ENCODE measurements at places on chromosomes 7 and 10.

GRCh38 chr7:42972699-42973500 is 40.7 kb downstream of the MRPL32 start:
- no peak for DNase-seq

GRCh38 chr10:1687190-1687589 is 50.1 kb downstream of the ADARB2 start:
- DNase-seq, result no peak

DNA sequence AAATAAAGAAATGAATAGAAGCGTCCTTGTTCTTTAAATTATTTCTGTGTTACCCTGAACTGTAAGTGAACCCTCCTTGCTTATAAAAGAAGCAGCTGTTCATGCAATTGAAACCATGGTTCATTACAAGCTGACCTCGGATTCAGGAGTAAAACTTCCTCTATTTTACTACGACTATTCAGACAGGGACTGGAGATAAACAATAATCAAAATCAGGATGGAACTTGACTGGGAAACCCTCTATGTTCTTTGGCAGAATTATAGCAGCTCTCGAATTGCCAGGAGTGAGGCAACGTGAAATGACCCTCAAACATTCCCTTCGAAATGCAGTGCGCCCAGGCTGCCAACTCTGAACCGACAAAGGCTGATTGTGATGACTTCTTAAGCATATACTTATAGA is 172.1 kb downstream of the CYP26A1 start:
- no peak for DNase-seq

DNA sequence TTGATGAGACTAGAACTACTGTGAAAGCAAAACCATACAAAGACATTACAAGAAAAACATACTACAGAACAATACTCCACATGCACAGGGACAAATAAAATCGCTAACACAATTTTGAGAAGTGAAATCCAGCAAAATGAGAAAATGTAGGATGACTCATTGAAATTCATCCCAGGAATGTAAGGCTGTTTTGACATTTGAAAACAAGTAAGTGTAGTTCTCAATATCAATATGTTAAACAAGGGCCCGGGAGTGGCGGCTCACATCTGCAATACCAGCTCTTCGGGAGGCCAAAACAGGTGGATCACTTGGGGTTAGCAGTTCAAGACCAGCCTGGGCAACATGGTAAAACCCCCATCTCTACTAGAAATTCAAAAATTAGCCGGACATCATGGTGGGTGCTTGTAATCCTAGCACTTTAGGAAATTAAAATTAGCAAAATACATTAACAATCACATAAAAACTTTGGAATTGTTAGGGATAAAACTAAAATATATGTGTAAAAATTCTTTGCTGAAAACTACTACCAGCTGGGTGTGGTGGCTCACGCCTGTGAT is 113.7 kb upstream of the ADARB2 start:
- no peak for DNase-seq

DNA sequence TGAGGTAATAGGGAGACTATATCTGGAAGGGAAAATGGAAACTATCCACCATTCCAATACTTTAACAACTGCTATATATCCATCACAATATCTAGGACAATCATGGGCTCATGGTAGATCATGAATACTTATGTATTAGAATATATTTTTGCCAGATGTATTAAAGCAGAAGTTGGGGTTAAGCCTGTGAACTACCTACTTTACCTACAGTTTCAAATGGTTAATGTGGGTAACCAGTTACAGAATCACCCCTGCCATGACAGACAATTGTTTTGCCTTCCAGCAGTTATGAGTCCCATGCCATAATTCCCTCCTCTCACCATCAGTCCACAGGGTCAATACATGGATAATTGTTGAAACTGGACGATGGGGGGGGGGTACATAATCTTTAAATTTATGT is 29.9 kb upstream of the RAPGEF5 start:
- DNase-seq, result no peak

DNA sequence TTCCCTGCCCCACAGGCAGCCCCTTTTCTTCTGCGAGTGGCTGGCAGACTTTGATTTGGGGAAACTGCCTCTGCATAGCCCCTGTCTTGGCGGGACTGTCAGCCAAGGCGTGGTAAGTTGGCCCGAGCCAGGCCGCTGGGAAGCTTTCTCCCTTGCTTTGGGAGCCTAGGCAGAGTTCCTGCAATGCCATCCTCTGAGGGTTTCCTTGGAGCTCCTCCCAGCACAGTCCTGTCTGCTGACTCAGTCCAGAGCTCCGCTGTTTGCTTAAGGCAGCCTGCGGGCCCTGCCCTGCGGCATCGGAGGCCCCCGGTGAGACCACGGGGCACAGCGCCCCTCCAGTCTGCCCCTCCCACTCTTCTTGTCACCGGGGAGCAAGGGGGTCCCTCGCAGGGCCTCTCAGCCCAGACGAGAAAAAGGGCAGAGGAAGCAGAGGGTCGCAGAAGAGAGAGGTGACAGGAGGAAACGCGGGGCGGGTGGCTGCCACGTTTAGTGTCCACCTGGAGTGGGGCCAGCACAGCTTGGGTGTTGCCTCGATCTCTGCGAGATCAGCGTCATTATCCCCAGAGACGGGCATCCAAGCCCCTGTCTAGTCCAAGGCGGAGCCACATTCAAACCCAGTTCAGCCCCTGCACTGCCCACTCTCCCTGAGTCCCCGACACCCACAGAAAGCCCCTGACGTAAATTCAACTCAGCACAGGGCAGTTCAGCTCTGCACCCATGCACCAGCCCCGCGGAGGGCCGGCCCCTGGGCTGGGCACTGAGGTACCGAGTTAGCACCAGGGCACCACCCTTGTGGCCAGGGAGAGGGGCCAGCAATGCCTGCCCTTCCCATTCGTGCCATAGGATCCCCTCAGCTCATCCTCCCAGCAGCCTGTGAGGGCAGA is 59.0 kb upstream of the CHST15 start:
- no peak for DNase-seq

DNA sequence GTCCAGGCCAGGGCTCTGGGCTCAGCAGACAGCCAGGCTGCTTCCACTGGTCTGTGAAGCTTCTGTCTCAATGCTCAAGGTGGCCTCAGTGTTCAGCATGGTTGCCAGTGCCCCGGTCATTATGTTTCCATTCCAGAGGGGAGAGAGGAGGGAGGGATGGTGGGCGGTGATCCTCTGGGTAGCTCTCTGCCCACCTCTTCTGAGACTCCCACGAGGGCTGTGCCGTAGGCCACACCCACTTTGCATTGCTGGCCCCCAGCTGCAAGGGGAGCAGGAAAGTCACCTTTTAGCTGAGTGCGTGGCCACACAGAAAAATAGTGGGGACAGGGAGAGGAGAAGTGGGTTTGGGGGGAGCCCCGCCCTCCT is 42.5 kb downstream of the FOXK1 start:
- no peak for DNase-seq
